Mesothelial cell of epicardium (in vitro differentiated cells): ENCODE measurements at places on chromosomes 2 and 18.
A peak's percentile ranks its signal among the peaks of the same experiment; 100 is the strongest.

GRCh38 chr2:98893911-98894321 is 42.1 kb downstream of the CRACDL start:
- DNase-seq, result peak; percentile 11

DNA sequence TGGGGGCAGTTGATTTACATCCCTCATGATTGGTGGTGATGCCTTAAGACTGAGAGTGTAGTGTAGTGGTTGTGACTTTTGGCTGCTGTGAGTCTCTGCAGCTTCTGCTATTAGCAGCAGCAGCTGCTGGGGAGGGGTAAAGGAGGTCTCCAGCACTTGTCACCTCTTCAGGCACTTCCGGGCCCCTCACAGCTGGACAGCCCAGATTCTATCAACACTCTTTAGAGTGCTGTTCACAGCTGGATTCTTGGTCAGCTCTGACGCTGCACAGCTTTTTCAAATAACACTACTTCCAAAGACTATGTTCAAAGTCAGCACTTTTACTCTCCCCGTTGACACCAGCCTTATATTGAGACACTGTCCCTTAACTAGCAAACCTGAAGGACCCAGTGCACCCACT is 396.0 kb downstream of the MEIS1 start:
- no peak for DNase-seq

DNA sequence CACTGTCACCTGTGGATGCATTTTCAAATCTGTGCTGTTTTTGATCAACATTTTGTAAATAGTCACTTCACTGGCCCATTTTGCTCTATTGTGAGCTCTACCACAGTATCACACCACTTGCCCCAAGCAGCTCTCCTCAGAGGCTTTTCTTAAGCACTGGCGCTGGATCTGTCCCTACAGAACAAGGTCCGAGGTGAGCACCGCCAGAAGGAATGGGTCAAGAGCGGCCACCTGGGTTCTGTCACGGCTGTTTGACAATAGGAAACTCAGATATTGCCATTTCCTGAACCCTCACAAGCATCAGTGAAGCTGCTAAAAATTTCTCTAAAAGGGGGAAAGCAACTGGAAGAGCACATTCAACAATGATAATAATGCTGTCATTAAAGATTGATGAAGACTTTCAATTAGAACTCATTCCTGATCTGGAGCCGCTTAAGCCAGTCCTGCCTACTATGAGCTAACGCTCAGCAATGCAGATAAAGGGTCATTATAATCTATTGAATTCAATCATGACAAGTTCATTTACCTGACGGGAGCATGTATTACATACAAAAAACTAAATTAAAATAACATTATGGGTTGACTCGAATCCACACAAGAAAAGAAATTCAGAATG is 514.0 kb downstream of the GALR1 start:
- no peak for DNase-seq

DNA sequence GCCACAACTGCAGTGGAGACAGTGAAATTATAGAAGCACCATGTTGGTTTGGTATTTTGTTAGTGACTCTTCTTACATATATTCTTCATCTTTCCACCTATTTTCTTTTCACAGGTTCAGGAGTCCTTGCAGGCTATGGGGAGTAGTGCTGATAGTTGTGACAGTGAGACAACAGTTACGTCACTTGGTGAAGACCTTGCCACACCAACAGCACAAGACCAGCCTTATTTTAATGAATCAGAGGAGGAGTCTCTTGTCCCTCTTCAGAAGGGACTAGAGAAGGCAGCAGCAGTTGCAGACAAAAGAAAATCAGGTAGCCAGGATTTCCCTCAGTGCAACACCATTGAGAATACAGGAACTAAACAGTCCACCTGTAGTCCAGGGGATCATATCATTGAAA is 23.6 kb downstream of the ITPRID2 start:
- DNase-seq, result no peak

GRCh38 chr2:80894486-80894885 is 589.9 kb upstream of the LRRTM1 start:
- no peak for DNase-seq

DNA sequence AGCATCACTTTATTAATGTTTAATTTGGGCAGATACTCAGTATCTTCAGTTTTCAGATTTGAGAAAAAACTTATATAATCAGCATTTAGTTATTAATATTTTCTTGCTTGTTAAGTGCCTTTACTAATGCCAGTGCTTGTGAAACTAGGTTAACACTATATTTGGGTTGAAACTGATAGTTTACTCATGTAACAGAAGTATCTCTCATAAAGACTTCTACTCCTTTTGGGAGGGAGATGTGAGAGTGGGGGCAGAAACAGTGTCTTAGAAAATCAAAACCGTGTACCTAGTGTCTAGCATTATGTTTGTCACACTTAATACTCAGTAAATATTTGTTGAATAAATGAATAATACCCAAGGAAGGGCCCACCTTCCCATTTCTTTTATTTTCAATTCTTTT is 129.5 kb downstream of the MSTN start:
- no peak for DNase-seq

DNA sequence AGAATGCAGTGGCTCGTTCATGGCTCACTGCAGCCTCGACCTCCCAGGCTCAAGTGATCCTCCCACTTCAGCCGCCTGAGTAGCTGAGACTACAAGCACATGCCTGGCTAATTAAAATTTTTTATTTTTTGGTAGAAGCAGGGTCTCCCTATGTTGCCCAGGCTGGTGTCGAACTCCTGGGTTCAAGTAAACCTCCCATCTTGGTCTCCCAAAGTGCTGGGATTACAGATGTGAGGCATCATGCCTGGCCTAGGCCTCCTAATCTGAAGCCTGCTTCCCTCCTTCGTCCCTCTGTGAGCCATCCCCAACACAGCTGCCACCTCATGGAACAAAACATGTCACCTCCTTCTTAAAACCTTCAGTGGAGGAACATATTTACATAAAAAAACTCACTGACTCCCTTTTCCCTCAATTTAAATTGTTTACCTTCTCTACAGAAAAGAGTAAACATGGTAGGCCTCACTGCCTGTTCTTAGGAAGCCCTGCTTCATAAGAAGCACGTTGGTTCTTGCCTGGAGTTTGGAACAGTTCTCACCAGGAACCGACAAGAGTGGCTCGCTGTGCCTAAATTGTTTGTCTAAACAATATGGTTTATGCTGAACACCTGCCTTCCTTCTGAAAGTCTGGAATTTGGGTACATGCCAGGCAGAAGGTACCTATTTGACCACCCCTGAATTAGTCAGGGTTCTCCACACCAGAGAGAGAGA is 12.1 kb upstream of the RHOB start:
- DNase-seq, result no peak

GRCh38 chr2:29245742-29246382 is 130.6 kb downstream of the CLIP4 start:
- DNase-seq, result no peak
